Amniotic stem cell (primary cell): ENCODE measurements at places on chromosomes 16 and 17.
A peak's percentile ranks its signal among the peaks of the same experiment; 100 is the strongest.

DNA sequence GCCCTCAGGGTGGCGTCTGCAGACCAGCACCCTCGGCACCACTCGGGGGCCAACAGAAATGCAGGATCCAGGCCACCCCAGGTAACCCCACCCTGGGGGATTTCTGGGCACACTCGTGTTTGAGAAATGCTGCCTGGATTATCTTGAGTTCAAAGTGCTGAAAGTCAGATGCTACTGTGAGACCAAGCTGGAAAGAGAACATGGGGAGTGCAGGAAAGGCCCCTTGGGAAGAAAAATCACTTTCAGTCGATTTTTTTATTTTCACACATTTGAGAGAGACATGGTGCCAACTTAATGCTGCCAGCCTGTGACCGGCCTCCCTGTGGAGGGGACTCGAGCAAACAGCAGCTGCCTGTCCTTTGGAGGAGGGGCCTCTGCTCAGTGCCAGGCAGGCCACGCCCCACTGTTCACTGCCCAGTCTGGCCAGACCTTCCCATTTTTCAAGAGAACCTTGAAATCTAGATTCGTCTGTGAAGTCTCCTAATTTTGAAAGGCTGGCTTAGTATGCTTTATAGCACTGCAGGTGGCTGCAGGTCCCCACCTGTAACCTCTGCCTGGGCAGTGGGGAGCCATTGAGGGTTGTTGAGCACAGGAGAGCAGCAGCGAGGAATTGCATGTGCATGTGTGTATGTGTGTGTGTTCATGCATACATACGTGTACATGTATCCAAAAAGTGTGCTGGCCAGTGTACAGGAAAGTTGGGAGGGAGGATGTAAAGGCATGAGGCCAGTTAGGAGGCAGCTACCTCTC, 70.7 kb upstream of the PLCG2 start:
- no peak for DNase-seq

GRCh38 chr16:73289232-73289631, 241.3 kb upstream of the ZFHX3 start:
- DNase-seq, result no peak

- DNase-seq, result no peak
These were observed 11.0 kb upstream of the PMFBP1 start for GRCh38 chr16:72182976-72183375.

- DNase-seq, result peak; percentile 46
These were observed 12.9 kb upstream of the CMIP start for GRCh38 chr16:81431554-81432353.

- no peak for DNase-seq
These were observed 1.3 kb upstream of the BTBD17 start for GRCh38 chr17:74362810-74363498.

DNA sequence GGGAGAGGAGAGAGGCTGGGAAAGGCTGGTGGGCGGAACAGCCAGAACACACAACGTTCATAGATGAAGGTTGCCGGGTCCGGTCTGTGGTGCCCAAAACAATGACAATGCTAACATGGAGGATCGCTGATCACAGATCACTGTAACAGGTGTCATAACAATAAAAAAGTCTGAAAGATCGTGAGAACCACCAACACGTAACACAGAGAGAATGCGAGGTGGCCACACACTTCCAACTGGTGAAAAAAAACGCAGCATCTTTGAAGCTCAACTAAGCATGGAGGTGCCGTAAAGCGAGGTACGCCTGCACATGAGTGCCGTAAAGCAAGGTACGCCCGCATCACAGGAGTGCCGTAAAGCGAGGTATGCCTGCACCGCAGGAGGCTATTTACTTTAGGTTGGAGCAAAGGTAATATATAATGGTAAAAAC, 42.3 kb downstream of the ABR start:
- no peak for DNase-seq

- DNase-seq, result no peak
These were observed 9.7 kb downstream of the PSMB3 start for GRCh38 chr17:38762231-38762630.

DNA sequence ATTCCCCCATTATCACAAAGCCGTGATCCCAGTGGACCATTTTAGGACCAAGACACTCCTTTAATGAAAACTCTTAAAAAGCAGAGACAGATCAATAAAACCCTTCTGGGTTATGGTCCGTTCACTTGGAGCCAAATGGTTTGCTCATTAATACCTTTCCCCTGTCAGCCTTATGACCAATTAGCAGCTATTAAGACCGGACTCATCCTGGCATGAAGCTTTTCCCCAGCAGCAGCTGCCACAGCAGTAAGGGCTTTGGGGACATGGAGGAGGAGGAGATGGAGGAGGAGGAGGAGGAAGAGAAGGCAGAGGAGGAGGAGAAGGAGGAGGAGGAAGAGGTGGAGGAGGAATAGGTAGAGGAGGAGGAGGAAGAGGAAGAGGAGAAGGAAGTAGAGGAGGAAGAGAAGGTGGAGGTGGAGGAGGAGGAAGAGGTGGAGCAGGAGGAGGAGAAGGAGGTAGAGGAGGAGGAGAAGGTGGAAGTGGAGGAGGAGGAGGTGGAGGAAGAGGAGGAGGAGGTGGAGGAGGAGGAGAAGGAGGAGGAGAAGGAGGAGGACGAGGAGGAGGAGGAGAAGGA, 50.1 kb upstream of the IRX3 start:
- DNase-seq, result no peak

- DNase-seq, result no peak
These were observed 131.3 kb downstream of the NLK start for GRCh38 chr17:28173801-28174200.

- no peak for DNase-seq
These were observed 19.1 kb upstream of the WFIKKN2 start for GRCh38 chr17:50816271-50816670.

DNA sequence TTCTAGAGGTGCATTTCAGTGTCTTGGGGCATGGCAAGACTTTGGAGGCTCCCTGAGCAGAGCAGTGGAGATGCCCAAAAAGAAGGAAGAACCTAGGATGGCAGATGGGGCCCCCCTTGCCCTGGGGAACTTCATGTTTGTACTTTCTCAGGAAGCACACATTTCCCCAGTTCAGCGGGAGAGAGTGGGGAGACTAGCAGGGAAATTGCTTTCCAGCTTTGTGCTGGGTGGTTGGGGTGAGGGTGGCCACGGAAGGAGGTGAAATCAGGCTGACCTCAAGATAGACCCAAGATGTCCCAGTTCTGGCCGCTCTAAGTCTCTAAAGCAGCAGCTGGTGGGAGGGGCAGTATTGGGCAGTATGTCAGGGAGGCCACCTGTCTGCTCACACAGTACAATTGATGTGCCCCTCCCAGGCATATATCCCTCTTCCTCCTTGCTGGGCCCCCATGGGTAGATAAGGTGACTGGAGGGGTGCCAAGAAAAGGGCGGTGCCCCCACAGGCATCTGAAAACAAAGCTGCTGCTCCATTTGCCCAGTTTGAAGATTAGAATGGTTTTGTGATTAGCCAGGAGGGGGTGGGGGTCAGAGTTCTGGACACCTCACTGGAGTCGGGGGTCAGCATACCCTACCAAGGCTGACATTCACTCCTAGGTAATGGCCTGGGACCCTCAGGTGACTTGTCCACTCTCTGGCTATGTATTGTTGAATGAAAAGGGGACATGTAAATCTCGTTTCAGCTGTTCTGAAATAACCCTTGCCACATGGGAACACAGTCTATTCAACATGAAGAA, 17.1 kb upstream of the NAGLU start:
- DNase-seq, result no peak

GRCh38 chr16:85395207-85395912, 217.8 kb upstream of the GSE1 start:
- DNase-seq, result peak; percentile 95

DNA sequence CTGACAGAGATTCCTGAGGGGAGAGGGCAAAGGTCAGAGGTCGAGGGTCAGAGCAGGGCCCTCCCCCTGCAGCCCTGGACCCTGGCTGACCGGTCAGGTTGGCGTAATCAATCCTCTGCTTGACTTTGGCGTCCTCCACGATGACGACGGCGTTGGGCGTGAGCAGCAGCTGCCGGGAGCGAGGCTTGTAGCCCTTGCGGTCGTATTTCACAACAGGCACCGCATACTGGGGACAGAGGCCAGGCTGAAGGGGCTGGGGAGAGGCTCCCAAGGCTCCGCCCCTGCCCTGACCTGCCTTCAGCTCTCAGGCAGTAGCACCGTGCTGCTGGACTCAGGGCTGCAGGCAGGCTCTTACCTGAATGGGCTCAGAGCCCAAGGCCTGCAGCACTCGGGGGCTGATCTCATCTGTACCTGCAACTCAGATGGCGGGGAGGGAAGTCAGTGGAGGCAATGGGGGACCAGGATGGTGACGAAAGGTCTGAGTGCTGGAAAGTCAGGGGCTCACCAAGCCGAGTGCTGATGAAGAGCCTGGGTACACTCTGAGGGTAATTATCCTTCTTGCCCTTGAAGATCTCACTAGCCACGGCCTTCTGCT, 12.0 kb upstream of the CRK start:
- DNase-seq, result no peak

DNA sequence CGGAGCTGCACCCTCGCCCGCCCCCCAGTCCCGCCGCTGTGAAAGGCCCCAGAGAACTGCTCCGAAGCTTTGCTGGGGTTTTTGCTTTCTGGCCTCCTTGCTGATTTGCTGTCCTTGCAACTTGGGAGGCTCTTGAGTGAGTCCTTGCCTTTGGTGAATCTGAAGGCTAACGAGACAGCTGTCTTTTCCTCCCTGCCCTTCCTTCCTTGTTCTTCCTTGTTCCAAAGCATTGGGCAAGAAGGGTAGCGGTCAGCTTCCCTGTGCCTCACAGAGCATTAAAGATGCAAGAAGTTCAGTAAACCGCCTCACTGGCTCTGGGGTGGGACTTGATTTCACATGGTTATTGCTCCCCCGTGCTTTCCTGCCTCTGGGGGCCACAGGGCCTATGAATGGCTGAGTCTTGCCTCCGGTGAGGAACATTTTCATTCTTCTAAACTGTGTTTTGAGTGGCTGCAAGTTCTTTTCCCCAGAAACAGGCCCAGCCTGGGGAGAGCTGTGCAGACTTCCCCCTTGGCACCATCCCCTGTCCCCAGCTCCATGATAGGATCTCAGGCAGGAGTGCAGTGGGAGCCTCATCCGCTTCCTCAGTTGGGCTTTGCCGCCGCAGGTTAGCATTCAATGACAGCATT, 1.4 kb downstream of the YPEL2 start:
- DNase-seq, result no peak

GRCh38 chr16:4525069-4525468, 13.5 kb downstream of the CDIP1 start:
- no peak for DNase-seq

- no peak for DNase-seq
These were observed 33.1 kb upstream of the PVALEF start for GRCh38 chr17:81132197-81132540.

DNA sequence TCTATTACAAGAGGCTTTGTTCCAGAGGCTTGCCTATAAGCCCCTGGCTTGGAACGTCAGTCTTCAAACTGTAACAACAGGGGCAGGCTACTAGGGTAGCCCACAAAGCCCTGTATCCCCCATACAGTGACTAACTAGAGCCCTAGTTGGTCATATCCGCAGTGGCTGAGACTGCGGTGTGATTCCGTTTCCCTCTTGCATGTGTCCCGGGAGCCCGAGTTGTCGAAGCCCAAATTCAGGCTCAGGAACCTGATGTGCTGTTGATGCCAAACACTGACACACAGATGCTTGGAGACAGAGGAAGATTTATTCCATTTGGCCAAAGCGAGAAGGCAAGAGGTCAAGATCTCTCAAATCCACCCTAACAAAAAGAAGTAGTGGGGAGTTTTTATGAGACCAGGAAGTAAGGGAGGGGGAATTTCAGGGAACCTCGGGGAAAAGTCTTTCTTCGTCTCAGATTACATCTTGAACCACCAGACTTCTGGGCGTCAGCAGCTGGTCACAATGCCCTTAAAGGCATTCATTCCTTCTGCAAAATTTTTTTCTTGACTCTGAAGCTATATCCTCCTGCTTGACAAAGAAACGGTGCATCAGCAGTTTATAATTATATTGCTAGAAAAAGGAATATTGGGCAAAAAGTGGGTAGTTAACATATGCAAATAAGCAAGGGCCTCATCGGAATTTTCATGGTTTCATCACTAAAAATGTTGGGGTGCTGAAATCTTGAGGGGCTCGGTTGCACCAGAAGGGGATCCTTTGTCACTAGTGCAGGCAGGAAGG, 879 bp downstream of the SLFN5 start:
- no peak for DNase-seq

DNA sequence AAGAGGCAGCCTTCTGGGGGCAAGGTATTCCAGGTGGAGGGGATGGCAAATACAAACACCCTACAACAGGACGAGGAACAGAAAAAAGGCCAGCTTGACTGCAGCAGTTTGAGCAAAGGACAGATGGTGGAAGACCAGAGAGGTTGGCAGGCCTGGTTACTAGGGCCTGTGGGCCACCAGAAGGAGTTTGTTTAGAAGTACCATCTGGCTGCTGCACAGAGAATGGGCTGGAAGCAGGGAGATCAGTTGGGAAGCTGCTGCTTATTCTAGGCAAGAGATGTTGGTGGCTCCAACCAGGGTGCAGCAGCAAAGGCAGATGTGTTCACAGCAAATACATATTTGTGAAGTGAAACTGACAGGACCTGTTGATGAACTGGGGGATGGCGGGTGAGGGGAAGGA, 2.9 kb upstream of the YPEL2 start:
- no peak for DNase-seq

DNA sequence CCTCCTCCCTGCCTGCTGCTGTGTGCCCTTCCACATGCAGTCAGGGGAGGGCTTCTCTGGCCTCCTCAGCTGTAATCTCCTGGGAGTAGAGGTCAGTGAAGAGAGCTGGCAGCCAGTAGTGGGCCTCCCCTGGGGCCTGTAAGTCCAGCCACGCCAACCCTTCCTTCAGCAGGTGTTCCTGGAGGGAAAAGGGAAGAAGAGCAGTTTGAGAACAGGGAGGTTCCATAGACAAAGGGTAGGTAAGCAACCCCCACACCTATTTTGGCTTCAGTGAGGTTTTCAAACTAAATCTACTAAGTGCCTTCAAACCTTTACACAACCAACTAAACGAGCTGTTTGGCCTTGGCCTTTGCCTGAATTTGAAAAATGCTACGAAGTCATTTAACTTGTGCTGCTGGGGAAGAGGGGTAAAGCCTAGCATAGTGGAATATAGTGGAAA, 14.2 kb downstream of the SNF8 start:
- no peak for DNase-seq

DNA sequence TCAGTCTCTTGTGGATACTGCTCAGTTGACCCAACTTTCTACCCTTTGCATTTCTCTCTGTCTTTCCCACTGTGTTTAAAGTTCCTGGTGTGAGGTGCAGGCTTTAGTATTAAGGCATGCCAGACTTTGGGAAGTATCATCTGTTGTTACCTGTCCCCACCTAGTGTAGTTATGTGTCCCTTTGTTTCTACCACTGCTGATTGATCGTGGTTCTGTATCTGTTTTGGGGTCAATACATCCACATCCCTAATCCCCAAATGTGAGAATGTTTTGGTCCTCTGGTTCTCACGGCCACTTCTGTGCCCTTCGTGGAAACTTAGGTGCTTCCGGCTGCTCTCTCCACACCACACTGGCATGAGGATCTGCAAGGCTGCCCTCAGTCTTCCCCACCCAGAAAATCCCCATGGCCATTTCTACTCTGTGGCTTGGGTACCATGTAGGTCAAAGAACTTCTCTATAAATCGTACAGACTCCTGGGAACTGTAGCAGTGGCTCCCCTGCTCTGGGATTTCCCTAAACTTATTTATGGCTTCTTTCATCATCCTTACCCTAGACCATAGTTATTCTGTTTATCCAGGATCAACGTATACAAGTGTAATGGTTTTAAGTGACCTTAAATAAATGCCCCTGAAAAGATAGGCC, 443.2 kb downstream of the XYLT1 start:
- DNase-seq, result no peak
